CD4-positive, CD25-positive, alpha-beta regulatory T cell (primary cell): ENCODE measurements at places on chromosomes 13 and 19. TPM values are rescaled to one million over a fixed set of nuclear protein-coding genes. Genes with fewer than 3 reads are reported as not detected.

GRCh38 chr13:53250272-53250875 is 221.8 kb downstream of the OLFM4 start:
- no peak for DNase-seq
- H3K27ac ChIP-seq, result no peak overlapping the region
- no peaks in the 10 kb centered on the region for H3K27me3 ChIP-seq
- no peaks in the 10 kb centered on the region for H3K4me1 ChIP-seq

DNA sequence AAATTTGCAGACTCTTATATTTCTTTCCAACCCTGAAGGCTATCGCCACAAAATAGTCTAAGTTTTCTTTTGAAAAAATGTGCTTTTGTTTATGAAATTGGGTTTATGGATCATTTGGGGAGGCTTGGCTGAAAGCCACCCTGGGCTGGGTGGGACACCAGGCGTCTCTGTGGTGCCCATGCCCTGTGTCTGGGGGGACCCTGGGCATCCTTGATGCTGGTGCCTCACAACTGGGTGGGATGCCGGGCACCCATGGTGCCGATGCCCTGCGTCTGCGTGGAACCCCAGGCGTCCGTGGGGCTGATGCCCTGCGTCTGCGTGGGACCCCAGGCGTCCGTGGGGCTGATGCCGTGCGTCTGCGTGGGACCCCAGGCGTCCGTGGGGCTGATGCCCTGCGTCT is 105.0 kb downstream of the RAB20 start:
- no peak overlapping the region for H3K4me3 ChIP-seq
- no peak for DNase-seq
- H3K27me3 ChIP-seq, result no peaks in the 10 kb centered on the region

CCL25 gene
- not detected for polyA plus RNA-seq

DNA sequence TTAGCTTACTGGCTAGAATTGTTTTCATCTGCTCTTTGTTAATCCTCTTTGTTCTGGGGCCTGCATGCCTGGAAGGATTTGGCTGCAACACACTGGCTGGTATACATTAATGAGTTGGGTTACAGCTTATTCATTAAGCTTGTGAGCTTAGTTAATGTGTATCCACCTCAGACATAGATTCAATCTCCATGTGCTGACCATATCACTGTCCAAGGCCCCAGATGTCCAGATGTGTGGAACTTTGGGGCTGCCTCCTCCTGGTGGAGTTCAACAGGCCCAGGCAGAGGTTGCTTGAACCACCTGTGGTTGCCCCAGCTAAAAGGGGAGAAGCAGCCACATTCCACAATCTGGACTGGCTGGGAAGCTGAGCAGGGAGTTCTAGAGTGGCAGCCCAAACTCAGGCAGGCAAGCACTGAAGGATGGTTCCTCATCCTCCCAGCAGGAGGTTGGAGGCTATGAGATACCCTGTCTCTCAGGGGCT is 5.4 kb downstream of the DIAPH3 start:
- no peak overlapping the region for H3K4me3 ChIP-seq
- no peak overlapping the region for H3K27ac ChIP-seq
- no peak for DNase-seq
- peaks cover 6% of the 10 kb centered on the region for H3K4me1 ChIP-seq
- H3K36me3 ChIP-seq, result no peaks in the 10 kb centered on the region
- H3K27me3 ChIP-seq, result no peaks in the 10 kb centered on the region

UQCRFS1 gene
- 85.3 TPM for polyA plus RNA-seq

GRCh38 chr19:2129486-2129885 is 21.9 kb downstream of the AP3D1 start:
- H3K36me3 ChIP-seq, result peaks cover 41% of the 10 kb centered on the region
- no peak for DNase-seq
- no peaks in the 10 kb centered on the region for H3K4me1 ChIP-seq
- H3K27me3 ChIP-seq, result no peaks in the 10 kb centered on the region
- no peak overlapping the region for H3K4me3 ChIP-seq

MYO1F gene
- 45.3 TPM for polyA plus RNA-seq

DNA sequence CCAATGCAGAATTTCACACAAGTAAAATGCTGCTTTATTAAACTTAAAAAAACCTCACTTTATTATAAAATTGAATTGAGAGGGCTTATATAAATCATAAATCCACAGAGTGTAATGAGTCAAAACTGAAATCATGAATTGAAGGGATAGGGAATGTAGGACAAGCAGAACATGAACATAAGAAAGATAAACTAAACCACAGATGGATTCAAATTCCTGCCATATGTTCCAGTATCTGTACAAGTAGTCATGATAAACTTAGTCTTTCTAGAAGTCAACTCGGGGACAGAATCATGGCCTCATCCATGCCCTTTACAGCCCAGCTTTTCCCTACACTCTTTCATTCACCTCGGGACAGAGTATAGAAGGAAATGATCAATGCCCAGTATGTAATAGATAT is 16.6 kb downstream of the LMO7 start:
- H3K4me1 ChIP-seq, result no peaks in the 10 kb centered on the region
- no peak for DNase-seq
- no peaks in the 10 kb centered on the region for H3K36me3 ChIP-seq
- H3K4me3 ChIP-seq, result no peak overlapping the region

TTC9B gene
- not detected for polyA plus RNA-seq

DKKL1 gene
- not detected for polyA plus RNA-seq

ACP5 gene
- 31.1 TPM for polyA plus RNA-seq

SCEL gene
- not detected for polyA plus RNA-seq

DNA sequence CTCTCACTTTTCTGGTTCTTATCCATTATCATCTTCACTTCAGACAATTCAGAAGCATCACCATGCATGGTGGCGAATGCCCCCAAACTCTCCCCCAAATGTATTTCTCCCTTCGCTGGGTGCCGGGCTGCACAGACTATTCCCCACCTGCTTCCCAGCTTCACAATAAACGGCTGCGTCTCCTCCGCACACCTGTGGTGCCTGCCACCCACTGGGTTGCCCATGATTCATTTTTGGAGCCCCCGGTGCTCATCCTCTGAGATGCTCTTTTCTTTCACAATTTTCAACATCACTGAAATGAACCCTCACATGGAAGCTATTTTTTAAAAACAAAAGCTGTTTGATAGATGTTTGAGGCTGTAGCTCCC is 2.8 kb upstream of the F10 start:
- DNase-seq, result no peak
- H3K27ac ChIP-seq, result no peak overlapping the region
- H3K4me1 ChIP-seq, result no peaks in the 10 kb centered on the region
- no peak overlapping the region for H3K4me3 ChIP-seq

DHDH gene
- 2.4 TPM for polyA plus RNA-seq

CYP4F2 gene
- polyA plus RNA-seq, result not detected

DNA sequence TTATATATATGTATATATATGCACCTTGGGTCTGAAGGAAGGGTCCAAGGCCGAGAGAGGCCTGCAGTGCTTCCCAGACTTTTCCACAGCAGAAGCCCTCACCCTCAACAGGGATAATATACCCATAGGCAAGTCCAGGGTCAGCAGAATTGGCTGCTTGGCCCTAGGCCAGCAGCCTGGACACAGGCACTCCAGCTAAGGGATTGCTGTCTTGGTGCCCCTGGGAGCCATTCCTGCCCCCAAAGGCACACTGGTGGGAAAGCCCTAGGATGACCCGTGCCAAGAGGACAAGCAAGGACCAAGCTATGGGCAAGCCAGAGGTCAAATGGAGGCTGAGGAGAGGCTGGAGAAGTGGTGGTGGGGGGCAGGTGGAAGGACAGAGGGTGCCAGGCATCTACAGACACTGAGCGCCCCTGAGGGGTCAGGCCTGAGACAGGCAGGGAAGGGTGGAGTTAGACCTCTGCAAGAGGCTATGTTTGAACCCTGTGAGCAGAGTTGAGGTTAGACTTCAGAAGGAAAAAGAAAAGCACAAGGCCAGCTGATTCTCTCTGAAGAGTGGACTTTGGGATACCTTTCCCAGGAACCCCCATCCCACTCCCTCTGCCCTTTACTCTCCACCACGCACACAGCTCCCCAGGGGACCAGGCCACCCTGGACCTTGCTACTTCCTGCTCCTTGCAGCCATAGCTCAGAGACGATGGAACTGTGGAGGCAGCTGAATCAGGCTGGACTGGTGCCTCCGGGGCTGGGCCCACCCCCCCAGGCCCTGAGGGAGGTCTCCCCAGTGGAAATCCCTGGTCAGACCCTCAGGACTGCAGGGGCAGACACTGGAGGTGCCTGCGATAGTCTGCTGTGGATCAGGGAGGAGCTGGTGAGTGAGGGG is at the start of gene ERICH4:
Gene ERICH4, plus strand, starts transcription at position 684 of the 883 bp plus-strand sequence. Its CDS starts 14 bp downstream, at position 698.
- no peak within 1 kb of the TSS for H3K4me3 ChIP-seq
- DNase-seq, result no peak
- H3K27ac ChIP-seq, result no peak within 1 kb of the TSS
- peaks cover 10% of the 10 kb centered on the region for H3K4me1 ChIP-seq
- no peaks in the 10 kb centered on the region for H3K36me3 ChIP-seq

MAST1 gene
- 0.05 TPM for polyA plus RNA-seq

DNA sequence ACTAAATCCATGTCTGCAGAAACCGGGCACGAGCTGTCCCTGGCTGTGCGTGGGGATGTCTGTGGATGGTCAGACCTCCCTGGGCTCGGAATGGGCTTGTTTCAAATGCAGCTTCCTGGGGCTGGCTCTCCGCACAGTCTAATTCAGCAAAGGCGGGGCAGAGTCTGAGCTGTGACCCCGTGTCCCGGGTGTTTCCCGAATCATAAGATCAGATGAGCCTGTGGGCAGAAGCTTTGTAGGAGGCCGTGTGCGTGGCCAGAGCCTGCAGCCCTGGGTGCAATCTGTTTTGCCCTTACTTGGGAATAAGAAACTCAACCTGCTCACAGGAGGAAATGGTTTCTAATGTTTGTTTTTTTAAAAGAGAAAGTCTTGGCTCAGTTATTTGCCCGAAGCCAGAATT is 13.9 kb upstream of the GNA11 start:
- no peak overlapping the region for H3K27ac ChIP-seq
- peaks cover 9% of the 10 kb centered on the region for H3K4me1 ChIP-seq

GRCh38 chr13:105806628-105806920 is 728.9 kb downstream of the EFNB2 start:
- no peak overlapping the region for H3K4me3 ChIP-seq
- DNase-seq, result no peak
- H3K4me1 ChIP-seq, result no peaks in the 10 kb centered on the region
- no peak overlapping the region for H3K27ac ChIP-seq
- no peaks in the 10 kb centered on the region for H3K27me3 ChIP-seq

TYROBP gene
- polyA plus RNA-seq, result 6.9 TPM

GRCh38 chr19:49858088-49858985 is 7.4 kb downstream of the PTOV1 start:
- H3K4me3 ChIP-seq, result no peak overlapping the region
- no peaks in the 10 kb centered on the region for H3K4me1 ChIP-seq
- no peaks in the 10 kb centered on the region for H3K27me3 ChIP-seq
- no peak for DNase-seq
- peaks cover 23% of the 10 kb centered on the region for H3K36me3 ChIP-seq
- H3K27ac ChIP-seq, result no peak overlapping the region

GRCh38 chr19:44305457-44305856 is 632 bp upstream of the ZNF235 start:
- H3K27ac ChIP-seq, result no peak overlapping the region
- peaks cover 19% of the 10 kb centered on the region for H3K36me3 ChIP-seq
- DNase-seq, result no peak
- H3K4me3 ChIP-seq, result peak overlapping the region; percentile 93

GRCh38 chr13:46553886-46554858 is 1.2 kb downstream of the LRCH1 start:
- H3K27ac ChIP-seq, result peak overlapping the region; percentile 85
- H3K4me3 ChIP-seq, result peak overlapping the region; percentile 92
- no peaks in the 10 kb centered on the region for H3K36me3 ChIP-seq

- H3K4me3 ChIP-seq, result no peak overlapping the region
- no peaks in the 10 kb centered on the region for H3K36me3 ChIP-seq
- no peaks in the 10 kb centered on the region for H3K27me3 ChIP-seq
- no peak overlapping the region for H3K27ac ChIP-seq
- DNase-seq, result no peak
Observed at GRCh38 chr13:33645591-33646554, 172.1 kb upstream of the RFC3 start.

DNA sequence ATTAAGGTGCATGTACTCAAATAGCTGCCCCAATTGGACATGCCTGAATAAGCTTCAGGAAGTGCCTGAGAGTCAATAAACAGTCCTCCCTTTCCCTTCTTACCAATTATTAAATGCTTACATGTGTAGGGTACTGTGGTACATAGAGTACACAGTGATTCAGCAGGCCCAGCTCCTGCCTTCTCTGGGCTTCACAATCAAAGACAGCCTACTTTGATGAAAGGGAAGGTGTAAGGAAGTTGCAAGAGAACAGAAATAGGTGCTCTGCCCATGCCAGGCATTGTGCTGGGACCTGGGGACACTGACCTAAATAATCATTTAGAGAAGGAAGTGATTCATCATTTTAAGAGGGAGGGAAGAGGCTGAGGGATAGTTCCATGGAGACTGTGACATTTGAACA is 17.2 kb downstream of the FRY start:
- H3K27me3 ChIP-seq, result no peaks in the 10 kb centered on the region
- no peak for DNase-seq
- no peaks in the 10 kb centered on the region for H3K36me3 ChIP-seq
- H3K4me3 ChIP-seq, result no peak overlapping the region
- no peaks in the 10 kb centered on the region for H3K4me1 ChIP-seq
- H3K27ac ChIP-seq, result no peak overlapping the region

- no peak overlapping the region for H3K4me3 ChIP-seq
- no peak overlapping the region for H3K27ac ChIP-seq
- H3K4me1 ChIP-seq, result no peaks in the 10 kb centered on the region
- no peak for DNase-seq
- H3K36me3 ChIP-seq, result peaks cover 54% of the 10 kb centered on the region
Observed at GRCh38 chr19:810883-811489, 10.8 kb downstream of the PLPPR3 start.

ZNF835 gene
- 0.60 TPM for polyA plus RNA-seq

GRCh38 chr13:83272652-83273240 is 609.5 kb downstream of the SLITRK1 start:
- no peak overlapping the region for H3K27ac ChIP-seq
- H3K4me1 ChIP-seq, result no peaks in the 10 kb centered on the region
- H3K27me3 ChIP-seq, result no peaks in the 10 kb centered on the region
- no peaks in the 10 kb centered on the region for H3K36me3 ChIP-seq
- H3K4me3 ChIP-seq, result no peak overlapping the region

GRCh38 chr13:26299168-26299750 is 45.3 kb downstream of the CDK8 start:
- H3K4me1 ChIP-seq, result no peaks in the 10 kb centered on the region
- H3K27ac ChIP-seq, result no peak overlapping the region
- H3K27me3 ChIP-seq, result no peaks in the 10 kb centered on the region
- H3K4me3 ChIP-seq, result no peak overlapping the region
- no peak for DNase-seq

RBM42 gene
- 54.4 TPM for polyA plus RNA-seq

DNA sequence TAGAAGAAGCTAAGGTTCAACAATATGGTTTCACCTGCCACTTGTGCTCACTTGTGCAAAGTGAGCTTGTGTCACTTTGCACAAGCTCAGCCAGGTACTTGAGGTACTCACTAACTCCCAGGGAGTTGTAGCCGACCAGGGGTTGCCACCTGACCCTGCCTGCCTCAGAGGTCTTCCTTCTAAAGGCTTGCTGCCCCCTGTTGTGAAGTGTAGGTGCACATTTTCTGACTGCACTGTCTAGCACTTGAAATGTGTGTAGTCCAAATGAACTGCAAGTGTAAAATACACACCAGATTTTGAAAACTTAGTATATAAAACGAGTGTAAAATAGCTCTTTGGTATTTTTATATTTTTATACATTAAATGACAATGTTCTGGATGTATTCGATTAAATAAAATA is 230.8 kb downstream of the DLEU7 start:
- no peak overlapping the region for H3K27ac ChIP-seq
- H3K4me1 ChIP-seq, result no peaks in the 10 kb centered on the region
- no peak overlapping the region for H3K4me3 ChIP-seq
- no peak for DNase-seq

ZNF415 gene
- not detected for polyA plus RNA-seq

RXFP2 gene
- not detected for polyA plus RNA-seq

KLK6 gene
- polyA plus RNA-seq, result not detected

CFAP97D2 gene
- polyA plus RNA-seq, result not detected
